ENCODE measurements at places on chromosomes 7 and 10.

- DNase-seq: no peak
Measured at GRCh38 chr10:34854147-34854601, 39.1 kb upstream of the PARD3 start.

DNA sequence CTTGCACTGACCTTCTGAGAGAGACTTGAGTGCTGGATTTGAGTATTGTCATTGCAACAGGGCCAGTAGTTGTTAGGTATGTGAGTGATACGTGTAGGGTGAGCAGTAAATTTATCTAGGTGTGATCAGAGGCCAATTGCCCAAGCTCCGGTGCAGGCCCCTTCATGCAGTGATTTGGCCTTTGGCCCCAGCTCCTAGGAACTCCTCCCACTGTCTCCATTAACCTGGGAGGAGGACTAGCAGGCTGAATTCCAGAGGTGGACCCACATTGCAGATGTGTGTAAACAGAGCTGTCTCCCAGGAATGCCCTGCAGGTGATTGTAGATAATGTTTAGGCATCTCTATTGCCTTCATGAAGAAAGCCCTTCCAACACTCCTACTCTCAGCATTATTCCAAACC lies 19.5 kb downstream of the TCF7L2 start:
- DNase-seq: no peak

GRCh38 chr10:113522460-113522859 lies 30.4 kb upstream of the HABP2 start:
- no peak for DNase-seq

DNA sequence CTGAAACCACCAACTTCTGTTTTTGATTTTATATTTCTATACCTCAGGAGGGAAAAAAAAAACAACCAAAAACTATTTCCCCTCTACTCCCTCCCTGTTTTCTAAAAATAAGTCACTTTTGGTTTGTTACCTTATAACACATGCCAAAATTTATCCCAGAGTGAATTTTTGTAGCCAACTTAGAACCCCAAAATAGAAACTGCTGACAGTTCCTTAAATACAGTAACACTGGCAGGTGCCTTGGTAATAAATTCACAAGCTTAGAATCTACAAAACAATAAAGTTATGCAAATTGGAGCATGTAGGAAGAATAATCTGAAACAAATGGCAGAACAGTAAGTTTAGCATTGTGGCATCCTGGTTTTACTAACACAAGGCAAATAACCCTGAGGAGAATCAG lies 165.0 kb upstream of the HDAC9 start:
- no peak for DNase-seq

- DNase-seq: no peak
Measured at GRCh38 chr7:66693331-66693730, 47.2 kb upstream of the RABGEF1 start.

DNA sequence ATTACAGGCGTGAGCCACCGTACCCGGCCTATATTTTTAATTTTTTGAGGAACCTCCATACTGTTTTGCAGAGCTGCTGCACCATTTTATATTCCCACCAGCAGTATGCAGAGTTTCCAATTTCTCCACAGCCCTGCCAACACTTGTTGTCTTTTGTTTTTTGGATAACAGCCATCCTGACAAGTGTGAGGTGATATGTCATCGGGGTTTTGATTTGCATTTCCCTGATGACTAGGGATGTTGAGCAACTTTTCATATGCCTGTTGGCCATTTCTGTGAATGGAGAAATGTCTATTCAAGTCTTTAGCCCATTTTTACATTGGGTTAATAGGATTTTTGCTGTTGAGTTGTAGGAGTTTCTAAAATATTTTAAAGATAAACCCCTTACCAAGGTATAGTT lies 22.2 kb downstream of the ENTPD7 start:
- no peak for DNase-seq

DNA sequence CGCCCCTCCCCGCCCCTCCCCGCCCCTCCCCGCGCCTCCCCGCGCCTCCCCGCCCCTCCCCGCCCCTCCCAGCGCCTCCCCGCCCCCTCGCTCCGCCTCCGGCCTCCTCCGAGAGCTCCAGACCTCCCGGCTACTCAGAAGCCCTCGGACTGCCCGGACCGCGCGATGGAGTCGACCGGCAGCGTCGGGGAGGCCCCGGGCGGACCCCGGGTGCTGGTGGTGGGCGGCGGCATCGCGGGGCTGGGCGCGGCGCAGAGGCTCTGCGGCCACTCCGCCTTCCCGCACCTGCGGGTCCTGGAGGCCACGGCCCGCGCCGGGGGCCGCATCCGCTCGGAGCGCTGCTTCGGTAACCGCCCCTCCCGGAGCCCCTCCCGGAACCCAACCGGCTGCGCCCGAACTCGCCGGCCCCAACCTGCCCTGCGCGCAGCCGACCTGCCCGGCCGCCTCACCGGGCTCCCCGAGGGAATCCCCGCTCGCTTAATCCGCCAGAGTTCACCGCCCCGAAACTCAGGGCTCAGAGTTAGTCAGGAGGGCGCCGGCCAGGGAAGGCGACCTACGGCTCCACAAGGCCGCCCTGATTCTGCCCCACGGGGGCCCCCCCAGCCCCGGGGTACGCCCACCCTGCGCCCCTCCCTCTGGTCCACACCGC lies at the start of gene PAOX:
Gene PAOX (plus strand): TSS at position 111 of the 649 bp plus-strand sequence. CDS start 55 bp downstream, at position 166.
- DNase-seq: no peak

GRCh38 chr7:120825152-120825551 lies 32.8 kb downstream of the TSPAN12 start:
- no peak for DNase-seq
